Stimulated activated CD4-positive, alpha-beta T cell treated with anti-CD3 and anti-CD28 coated beads, Interleukin-4, amount 100 ng/mL, for 48 hours (primary cell): ENCODE measurements at places on chromosomes 13 and 19.

DNA sequence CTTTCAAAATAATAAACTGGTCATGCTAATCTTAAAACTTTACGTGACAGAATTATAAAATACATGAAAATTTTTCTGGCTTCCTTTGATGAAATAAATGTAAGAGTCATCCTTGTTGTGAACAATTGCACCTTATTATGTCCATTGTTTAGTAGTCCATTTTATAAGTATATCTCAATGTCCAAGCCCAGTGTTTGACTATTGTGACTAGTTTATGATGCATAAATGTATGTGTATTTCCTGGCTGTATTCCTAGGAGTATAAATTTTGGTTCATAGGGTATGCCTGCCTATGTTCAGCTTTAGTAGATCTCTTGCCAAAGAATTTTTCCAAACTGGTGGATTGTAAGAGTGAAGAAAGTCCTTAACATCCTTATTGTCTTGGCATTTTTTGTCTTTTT lies 2895.5 kb upstream of the PCDH20 start:
- DNase-seq = no peak

GRCh38 chr13:26656919-26657318 lies 99.4 kb downstream of the WASF3 start:
- no peak for DNase-seq

GRCh38 chr19:52188822-52189734 lies 774 bp upstream of the PPP2R1A start:
- no peak for DNase-seq

DNA sequence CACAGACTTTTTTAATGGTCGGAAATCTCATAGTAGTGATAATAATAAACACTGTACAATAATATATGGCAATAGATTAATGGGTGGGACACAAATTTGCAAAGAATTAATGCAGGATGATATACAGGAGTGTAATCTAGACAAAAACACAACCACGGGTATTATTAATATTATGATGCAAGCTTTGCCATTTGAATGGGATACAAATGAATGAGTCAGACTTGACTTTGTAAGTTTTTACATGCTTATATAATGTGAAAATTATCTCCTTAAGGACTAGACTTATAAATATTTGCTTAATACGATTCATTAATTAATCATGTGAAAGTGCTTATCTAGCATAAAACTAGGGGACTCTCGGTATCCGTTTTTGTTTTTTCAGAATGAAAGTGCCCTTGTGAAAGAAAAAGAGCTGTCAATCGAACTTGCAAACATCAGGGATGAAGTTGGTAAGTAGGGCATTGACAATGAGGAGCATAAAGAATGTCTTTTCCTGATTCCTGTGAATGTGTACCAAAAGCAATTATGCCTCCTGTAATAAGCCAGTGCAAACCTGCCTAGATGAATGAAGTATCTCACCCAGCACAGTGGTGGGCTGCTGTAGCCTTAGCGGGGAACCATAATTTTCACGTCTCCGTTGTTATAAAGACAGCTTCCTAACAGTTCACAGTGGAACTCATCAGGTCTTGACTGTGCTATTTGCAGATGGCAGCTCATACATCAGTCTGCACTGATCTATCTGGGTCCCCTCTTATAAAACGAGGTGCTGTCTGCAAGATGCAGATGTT lies 155.7 kb downstream of the SLC7A1 start:
- DNase-seq = no peak

- peak; percentile 70 for DNase-seq
Observed at GRCh38 chr19:42270346-42271044, 1.4 kb downstream of the CIC start.

DNA sequence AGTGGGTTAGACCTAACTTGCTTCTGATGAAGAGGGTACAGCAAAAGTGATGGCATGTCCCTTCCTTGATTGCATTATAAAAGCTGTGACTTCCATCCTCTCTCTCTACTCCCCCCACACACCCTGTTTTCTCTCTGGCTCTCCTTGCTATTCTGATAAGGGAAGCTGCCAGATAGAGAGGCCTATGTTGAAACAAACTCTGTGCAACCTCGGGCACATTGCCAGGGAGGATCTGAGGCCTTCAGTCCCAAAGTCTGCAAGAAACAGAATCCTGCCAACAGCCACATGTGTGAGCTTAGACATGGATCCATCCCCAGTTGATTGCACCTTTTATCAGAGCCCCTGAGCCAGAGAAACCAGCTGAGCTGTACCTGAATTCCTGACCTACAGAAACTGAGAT lies 44.8 kb upstream of the ARGLU1 start:
- DNase-seq = no peak

DNA sequence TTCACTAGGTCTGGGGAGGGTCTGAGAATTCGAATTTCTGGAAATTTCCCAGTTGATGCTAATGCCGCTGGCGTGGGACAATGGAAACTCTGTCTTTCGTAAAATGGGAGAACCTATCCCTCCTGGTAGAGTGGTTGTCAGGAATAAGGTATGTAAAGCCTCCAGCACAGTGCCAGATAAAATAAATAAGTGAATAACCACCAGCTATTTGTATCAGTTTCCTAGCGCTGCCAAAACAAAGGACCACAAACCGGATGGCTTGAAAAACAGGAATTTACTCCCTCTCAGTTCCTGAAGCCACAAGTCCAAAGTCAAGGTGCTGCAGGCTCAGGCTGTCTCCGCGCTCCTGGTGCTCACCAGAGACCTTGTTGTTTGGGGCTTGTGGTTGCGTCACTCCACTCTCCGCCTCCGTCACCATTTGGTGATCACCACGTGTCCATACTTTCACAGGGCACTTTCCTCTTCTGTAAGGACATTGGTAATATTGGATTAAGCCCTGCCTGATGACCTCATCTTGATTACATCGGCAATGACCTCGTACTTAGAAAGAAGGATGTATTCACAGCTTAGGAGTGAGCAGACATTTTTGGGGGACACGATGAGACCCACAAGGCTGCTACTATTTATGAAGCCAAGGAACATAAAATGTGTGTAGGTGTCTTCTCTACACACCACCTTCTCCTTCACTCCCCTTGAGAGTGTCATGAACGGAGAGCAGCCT lies 428.5 kb downstream of the IRS2 start:
- no peak for DNase-seq

DNA sequence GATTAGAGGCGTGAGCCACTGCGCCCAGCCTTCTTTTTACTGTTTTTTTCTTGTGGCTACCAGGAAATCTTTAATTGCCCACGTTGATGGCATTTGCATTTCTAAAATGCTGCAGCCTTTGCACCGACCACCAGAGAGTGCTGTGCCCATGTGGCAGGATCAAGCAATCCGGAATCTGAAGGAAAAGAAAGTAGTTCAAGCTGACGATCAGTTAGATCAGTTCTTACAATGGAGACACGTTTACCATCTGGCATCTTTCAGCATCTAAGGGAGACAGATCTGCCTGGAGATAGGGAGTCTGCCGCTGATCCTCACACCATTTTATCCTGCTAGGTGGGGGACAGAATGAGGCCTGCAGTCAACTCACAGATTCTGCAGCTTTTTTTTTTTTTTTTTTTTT lies 19.9 kb downstream of the TINCR start:
- no peak for DNase-seq

DNA sequence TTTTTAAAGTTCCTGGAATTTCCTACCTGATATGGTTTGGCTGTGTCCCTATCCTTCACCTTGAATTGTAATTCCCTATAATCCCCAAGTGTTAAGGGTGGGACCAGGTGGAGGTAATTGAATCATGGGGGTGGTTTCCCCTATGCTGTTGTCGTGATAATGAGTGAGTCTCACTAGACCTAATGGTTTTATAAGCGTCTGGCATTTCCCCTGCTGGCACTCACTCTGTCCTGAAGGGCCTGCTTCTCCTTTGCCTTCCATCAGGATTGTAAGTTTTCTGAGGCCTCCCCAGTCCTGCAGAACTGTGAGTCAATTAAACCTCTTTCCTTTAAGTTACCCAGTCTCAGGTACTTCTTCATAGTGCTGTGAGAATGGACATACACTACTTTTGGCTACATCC lies 298.7 kb downstream of the HS6ST3 start:
- DNase-seq = no peak

DNA sequence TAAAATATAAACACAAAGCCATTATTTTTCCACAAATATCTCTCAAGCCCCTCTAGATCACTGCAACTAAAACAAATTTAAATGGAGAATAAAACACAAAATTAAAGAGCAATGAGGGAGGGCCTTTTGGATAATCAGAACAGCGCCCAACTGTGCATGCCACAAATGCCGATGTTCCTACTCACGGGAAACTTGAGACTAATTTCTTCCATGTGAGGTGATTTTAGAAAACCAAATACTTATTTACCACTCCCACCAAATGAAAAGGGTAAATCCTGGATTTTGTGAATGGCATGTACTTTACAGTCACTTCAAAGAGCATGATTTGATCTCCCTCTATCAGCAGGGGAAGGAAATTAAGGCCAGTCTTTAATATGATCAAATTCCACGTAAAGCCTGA lies 74.8 kb downstream of the SLC7A1 start:
- no peak for DNase-seq

GRCh38 chr13:103876571-103876970 lies 810.4 kb upstream of the SLC10A2 start:
- DNase-seq = no peak

GRCh38 chr13:63288576-63288975 lies 1872.9 kb upstream of the PCDH20 start:
- no peak for DNase-seq

DNA sequence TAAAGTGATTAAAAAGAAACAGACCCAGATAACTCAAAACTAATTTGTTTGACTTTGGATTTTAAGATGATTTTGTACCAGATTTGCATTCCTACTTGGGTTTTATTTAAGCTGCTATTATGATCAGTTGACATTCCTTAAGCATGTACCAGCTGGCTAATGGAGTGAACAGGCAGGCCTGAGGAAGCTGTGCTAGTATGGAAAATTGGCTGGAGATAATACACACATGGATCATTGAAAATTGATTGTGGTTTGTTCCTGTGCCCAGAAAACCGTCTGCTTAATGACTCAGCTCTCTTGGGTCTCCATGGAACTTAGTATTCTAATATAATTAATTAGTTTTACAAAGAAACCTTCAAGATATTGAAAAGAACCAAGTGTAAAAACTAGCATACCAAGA lies 22.6 kb downstream of the POLR1D start:
- no peak for DNase-seq

DNA sequence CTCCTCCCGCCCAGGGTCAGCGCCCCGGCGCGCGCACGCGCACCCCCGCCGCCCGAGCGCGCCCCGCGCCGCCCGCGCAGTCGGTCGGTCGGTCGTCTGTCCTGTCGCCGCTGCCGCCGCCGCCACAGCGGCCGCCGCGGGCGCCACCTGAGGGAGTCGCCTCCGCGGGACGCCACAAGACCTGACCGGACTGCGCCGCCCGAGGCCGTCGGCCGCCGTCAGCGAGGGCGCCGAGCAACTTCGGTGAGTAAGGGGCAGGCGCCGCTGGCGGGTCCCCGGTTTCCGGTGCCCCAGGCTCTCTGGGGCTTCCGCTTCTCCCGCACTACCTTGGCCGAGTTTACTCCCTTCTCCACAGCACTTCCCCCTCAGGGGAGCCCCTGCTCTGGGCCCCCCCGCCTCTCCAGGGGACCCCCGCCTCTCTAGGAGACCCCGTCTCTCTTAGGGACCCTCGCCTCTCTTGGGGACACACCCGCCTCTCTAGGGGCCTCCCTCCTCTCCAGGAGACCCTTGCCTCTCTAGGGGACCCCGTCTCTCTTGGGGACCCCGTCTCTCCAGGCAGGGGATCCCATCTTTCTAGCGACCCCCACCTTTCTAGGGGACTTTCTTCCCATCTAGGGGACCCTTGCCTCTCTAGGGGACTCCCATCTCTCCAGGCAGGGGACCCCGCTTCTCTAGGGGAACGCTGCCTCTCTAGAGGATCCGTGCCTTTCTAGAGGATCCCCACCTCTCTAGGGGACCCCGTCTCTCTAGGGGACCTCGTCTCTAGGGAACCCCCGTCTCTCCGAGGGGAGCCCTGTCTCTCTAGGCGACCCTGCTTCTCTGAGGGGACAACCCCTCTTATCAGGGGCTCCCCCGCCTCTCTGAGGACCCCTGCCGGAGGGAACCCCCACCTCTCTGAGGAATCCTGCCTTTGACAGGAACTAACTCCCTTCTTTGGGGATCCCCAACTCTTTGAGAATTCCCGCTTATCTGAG lies 19.3 kb upstream of the GATAD2A start:
- DNase-seq = peak; percentile 46

DNA sequence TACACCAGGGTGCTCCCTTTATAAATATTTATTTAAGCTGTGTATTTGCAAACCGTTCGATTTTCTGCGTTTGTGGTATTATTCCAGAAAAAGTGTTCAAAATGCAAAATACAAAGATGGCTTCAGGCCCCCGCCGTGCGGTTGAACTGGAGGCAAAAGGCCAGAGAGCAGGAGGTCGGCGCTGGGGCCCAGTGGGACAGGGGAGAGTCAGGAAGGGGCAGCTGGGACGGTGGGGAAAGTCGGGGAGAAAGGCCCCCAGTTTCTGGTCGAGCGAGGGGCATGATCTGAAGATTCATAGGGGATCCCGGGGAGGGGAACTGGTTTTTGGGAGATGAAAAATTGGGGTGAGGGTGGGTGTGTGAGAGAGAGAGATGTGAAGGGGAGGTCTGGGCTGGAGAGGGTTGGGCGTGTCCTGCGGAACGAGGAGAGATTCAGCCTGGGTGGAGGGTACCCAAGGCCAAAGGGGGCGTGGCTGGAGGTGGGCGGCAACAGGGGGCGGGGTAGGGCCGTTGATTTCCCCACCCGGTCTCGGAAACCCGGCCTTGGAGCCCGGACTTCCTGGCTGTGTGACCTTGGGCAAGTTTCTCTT lies 678 bp downstream of the ISOC2 start:
- DNase-seq = no peak
